ENCODE measurements at places on chromosomes 7 and 10. TPM values are rescaled to one million over a fixed set of nuclear protein-coding genes. Genes with fewer than 3 reads are reported as not detected.

GRCh38 chr10:125102246-125102645, 58.1 kb downstream of the CTBP2 start:
- H3K4me3 ChIP-seq = no peak overlapping the region
- peaks cover 18% of the 10 kb centered on the region for H3K4me1 ChIP-seq
- H3K27ac ChIP-seq = no peak overlapping the region
- no peak for DNase-seq

GRCh38 chr7:148114804-148115203, 475.8 kb upstream of the C7orf33 start:
- no peak overlapping the region for H3K4me3 ChIP-seq
- H3K27me3 ChIP-seq = no peaks in the 10 kb centered on the region
- no peak overlapping the region for H3K27ac ChIP-seq

GRCh38 chr10:110872145-110872983, 636 bp downstream of the PDCD4 start:
- H3K36me3 ChIP-seq = peaks cover 6% of the 10 kb centered on the region
- no peaks in the 10 kb centered on the region for H3K27me3 ChIP-seq
- DNase-seq = peak; percentile 73
- H3K4me1 ChIP-seq = peaks cover 19% of the 10 kb centered on the region

DNA sequence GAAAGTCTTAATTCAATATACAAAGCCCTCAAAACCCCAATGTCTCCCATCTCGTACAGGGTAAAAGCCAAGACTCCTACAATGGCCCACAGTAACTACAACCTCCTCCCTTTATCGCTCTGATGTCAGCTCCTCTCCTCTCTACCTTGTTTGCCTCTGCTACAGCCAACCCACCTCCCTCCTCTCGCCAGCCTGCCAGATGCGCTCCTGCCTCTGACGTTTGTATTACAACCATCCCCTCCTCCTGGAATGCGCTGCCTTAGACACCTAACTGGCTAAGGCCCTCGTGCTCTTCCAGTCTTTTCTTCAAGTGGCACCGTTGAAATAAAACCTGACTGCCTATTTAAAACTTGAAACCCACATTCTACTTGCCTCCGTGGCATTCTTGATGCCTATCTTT, 115.3 kb upstream of the MYO3A start:
- H3K4me3 ChIP-seq = no peak overlapping the region
- H3K36me3 ChIP-seq = no peaks in the 10 kb centered on the region
- H3K4me1 ChIP-seq = no peaks in the 10 kb centered on the region

- H3K4me1 ChIP-seq = no peaks in the 10 kb centered on the region
- no peak overlapping the region for H3K4me3 ChIP-seq
- H3K27ac ChIP-seq = no peak overlapping the region
- no peak for DNase-seq
- no peaks in the 10 kb centered on the region for H3K36me3 ChIP-seq
These were observed 53.4 kb downstream of the TMEM209 start for GRCh38 chr7:130151591-130152492.

DNA sequence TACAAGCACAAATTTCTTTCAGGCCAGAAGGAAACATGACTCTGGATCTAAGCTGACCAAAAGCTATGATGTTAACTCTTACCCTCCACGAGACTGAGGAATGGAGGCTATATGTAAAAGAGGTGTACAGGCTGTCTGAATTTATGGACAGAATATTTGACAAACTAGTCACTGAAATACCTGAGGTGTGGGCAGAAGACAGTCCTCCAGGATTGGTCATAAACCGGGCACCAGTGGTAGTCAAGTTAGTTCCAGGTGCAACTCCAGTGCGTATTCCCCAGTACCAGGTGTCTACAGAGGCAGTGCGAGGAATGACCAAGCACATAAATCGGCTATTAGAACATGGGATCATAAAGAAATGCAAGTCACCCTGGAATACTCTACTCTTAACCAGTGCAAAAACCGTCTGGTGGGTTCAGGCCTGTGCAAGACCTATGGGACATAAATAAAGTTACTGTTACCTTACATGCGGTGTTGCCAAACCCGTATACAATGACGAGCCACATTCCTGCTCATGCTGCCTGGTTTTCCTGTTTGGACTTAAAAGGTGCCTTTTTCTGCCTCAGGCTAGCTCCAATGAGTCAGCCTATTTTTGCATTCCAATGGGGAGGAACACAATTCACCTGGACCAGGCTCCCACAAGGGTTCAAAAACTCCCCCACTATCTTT, 6.7 kb upstream of the CYREN start:
- DNase-seq = peak; percentile 34
- no peaks in the 10 kb centered on the region for H3K27me3 ChIP-seq
- H3K4me1 ChIP-seq = no peaks in the 10 kb centered on the region
- no peak overlapping the region for H3K4me3 ChIP-seq
- H3K36me3 ChIP-seq = peaks cover 16% of the 10 kb centered on the region

DNA sequence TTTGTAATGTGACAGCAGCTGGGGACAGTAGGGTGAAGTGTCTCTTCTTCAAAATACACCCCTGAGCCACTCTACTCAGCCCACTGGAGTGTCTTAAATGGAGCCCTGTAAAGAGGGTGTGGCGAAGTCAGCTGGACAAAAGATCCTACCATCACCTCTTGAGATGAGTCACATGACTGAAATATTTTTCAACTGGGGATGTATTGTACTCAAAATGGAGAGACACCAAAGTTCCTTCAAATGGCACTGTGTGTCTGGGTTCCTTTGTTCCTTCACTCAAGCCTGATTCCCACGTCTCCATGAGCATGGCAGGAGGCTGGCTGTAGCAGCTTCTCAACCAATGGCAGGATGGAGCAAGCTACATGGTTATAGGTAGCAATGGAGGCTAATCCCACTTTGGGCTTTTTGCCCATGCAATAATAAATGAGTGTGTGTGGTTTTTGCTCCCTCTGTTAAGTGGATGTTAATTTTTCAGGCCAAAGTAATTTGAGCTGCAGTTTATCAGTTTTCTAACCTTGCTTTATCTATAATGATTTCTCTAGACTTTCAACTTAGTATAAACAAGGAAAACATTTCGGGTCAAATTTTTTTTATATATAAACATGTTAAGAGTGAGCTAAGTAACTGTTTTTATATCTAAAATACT, 68.2 kb downstream of the CLEC2L start:
- no peaks in the 10 kb centered on the region for H3K27me3 ChIP-seq
- no peak overlapping the region for H3K27ac ChIP-seq
- no peaks in the 10 kb centered on the region for H3K4me1 ChIP-seq
- H3K36me3 ChIP-seq = peaks cover 78% of the 10 kb centered on the region
- peak; percentile 44 for DNase-seq

DNA sequence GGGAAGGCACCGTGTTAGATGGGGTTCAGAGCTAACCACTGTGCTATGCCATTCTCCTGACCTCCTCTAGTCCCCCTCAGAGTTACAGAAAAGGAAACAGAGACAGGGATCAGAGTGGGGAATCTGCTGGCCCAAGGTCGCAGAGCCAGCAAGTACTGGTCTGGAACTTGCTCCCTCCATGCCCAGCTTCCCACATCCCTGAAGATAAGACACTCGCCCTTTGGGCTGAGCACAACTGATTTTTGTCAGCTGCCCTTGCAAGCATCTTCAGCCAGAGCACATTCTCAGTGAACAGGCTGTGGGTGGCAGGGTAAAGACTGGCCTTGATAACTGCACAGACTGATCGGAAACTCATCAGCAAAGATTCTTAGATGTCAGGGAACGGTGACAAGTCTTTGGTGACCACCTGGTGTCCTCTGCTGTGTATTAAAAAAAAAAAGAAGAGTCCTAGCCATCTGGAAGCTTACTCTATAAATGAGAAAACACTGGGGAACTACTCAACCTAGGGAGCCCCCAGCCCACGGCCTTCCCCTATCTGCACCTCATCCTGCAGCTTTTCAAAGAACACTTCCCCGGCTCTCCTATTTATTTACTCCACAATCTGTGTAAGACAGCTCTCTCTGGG, 1.3 kb upstream of the SORBS1 start:
- no peaks in the 10 kb centered on the region for H3K4me1 ChIP-seq
- peak overlapping the region; percentile 91 for H3K27ac ChIP-seq
- no peak overlapping the region for H3K4me3 ChIP-seq
- H3K27me3 ChIP-seq = no peaks in the 10 kb centered on the region
- H3K36me3 ChIP-seq = peaks cover 5% of the 10 kb centered on the region

- H3K36me3 ChIP-seq = no peaks in the 10 kb centered on the region
- no peak for DNase-seq
- no peaks in the 10 kb centered on the region for H3K27me3 ChIP-seq
- no peaks in the 10 kb centered on the region for H3K4me1 ChIP-seq
- no peak overlapping the region for H3K27ac ChIP-seq
These were observed 132.7 kb downstream of the ELAPOR2 start for GRCh38 chr7:86926732-86927131.

DNA sequence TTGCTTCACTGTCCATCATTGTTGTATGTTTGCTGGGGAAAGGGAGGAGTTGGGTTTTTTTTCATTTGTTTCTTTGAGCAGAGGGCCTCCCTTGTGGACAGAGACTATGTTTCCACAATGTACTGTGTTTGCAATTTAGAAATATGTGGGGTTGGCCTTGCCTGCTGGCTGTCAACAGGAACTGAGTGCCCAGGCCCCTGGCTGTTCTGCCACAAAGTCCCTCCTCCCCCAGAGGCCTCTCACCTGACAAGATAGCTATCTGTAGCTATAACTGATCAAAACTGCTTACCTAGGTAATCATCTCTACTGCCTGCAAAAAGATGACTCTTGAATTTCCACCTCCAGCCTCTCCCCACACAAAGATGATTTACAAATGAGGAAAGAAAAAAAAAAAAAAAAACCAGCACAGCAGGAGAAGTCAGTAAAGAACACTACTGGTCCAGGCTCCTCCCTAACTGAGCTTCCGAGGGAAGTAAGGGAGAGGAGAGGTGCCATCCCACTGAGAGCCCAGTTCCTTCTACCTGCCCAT, 121.8 kb downstream of the SGMS1 start:
- H3K27ac ChIP-seq = no peak overlapping the region
- H3K4me3 ChIP-seq = no peak overlapping the region
- H3K36me3 ChIP-seq = no peaks in the 10 kb centered on the region
- peaks cover 36% of the 10 kb centered on the region for H3K4me1 ChIP-seq
- H3K27me3 ChIP-seq = no peaks in the 10 kb centered on the region

- H3K27me3 ChIP-seq = peaks cover 8% of the 10 kb centered on the region
- H3K36me3 ChIP-seq = no peaks in the 10 kb centered on the region
- no peaks in the 10 kb centered on the region for H3K4me1 ChIP-seq
- H3K27ac ChIP-seq = no peak overlapping the region
These were observed 3.0 kb upstream of the PHYHIPL start for GRCh38 chr10:59173414-59173813.

- H3K4me1 ChIP-seq = peaks cover 93% of the 10 kb centered on the region
- H3K4me3 ChIP-seq = no peak overlapping the region
- no peak for DNase-seq
- no peaks in the 10 kb centered on the region for H3K27me3 ChIP-seq
These were observed 25.7 kb downstream of the UNC5B start for GRCh38 chr10:71237843-71238623.

GRCh38 chr7:128003787-128004186, 27.4 kb downstream of the LRRC4 start:
- H3K4me3 ChIP-seq = no peak overlapping the region
- no peaks in the 10 kb centered on the region for H3K27me3 ChIP-seq
- H3K4me1 ChIP-seq = peaks cover 3% of the 10 kb centered on the region
- DNase-seq = no peak
- H3K36me3 ChIP-seq = no peaks in the 10 kb centered on the region

DNA sequence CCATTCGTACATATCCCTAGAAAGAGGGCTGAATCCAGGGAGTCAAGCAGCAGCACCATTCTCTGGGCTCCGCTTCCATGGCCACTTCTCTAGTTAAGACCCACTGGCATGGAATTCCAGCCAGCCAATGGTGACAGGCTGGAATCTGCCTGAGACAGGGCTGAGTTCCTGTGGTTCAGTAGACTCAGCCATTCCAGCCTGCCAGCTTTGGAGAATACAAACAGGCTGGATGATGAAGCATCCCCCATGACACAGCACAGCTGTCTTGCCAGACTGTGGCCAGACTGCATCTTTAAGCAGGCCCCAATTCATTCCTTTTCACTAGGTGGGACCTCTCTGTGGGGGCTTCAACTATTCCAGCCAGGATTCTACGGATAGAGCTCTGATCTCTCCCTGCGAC, 329.6 kb downstream of the XPNPEP1 start:
- DNase-seq = no peak
- H3K4me1 ChIP-seq = no peaks in the 10 kb centered on the region
- no peak overlapping the region for H3K27ac ChIP-seq
- H3K4me3 ChIP-seq = no peak overlapping the region

DNA sequence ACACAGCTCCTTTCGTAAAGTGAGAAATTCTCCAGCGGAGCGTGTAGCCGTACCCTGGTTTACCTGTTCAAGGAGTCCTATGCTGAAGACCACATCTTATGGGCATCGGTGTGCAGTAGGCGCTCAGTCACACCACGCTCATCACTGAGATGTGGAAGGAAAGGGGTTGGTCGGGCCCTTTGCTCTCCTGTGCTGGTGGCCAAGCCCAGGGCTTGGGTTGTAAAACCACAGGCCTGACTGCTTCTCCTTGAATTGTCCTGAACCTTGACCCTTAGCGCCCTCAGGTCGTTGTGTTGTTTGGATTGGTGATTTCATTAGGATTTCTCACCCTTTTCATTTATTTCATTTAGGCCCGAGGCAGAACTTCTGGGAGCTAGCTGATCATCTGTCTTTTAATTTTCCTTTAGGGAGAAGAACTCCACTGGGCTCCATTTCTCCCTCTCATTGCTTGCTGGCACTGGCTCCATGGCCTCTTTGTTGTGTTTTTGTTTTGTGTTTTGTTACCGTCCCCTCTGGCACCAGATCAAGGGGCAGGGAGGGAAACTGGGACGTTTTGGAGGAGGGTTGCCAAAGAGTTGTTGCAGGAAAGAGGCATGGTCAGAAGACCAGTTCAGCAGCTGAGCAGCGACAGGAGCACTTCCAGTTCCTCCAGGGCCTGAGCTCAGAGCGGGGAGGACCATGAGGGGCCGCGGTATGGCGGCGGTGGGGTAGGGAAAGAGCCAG, 511.4 kb upstream of the GALNT17 start:
- no peak for DNase-seq
- H3K36me3 ChIP-seq = no peaks in the 10 kb centered on the region
- no peak overlapping the region for H3K27ac ChIP-seq
- no peaks in the 10 kb centered on the region for H3K27me3 ChIP-seq
- no peak overlapping the region for H3K4me3 ChIP-seq

GRCh38 chr7:159093351-159093971, 51.2 kb downstream of the VIPR2 start:
- no peaks in the 10 kb centered on the region for H3K36me3 ChIP-seq
- H3K4me3 ChIP-seq = no peak overlapping the region
- H3K27ac ChIP-seq = peak overlapping the region; percentile 89
- DNase-seq = peak; percentile 54
- no peaks in the 10 kb centered on the region for H3K4me1 ChIP-seq

The ZNF777 gene
- 8.4 TPM for total RNA-seq

All from right atrium auricular region (tissue), 2 donors.